Glutamatergic neuron (in vitro differentiated cells): ENCODE measurements at places on chromosomes 12 and 14. TPM values are rescaled to one million over a fixed set of nuclear protein-coding genes. Genes with fewer than 3 reads are reported as not detected.

GRCh38 chr12:47773062-47773857, at the start of gene SLC48A1:
TSS of gene SLC48A1 (plus strand) at chr12:47773238. CDS start at chr12:47773305, 67 bp downstream.
- peaks cover 7% of the 10 kb centered on the region for H3K4me1 ChIP-seq
- peak; percentile 88 for DNase-seq
- peak within 1 kb of the TSS; percentile 83 for H3K27ac ChIP-seq

DNA sequence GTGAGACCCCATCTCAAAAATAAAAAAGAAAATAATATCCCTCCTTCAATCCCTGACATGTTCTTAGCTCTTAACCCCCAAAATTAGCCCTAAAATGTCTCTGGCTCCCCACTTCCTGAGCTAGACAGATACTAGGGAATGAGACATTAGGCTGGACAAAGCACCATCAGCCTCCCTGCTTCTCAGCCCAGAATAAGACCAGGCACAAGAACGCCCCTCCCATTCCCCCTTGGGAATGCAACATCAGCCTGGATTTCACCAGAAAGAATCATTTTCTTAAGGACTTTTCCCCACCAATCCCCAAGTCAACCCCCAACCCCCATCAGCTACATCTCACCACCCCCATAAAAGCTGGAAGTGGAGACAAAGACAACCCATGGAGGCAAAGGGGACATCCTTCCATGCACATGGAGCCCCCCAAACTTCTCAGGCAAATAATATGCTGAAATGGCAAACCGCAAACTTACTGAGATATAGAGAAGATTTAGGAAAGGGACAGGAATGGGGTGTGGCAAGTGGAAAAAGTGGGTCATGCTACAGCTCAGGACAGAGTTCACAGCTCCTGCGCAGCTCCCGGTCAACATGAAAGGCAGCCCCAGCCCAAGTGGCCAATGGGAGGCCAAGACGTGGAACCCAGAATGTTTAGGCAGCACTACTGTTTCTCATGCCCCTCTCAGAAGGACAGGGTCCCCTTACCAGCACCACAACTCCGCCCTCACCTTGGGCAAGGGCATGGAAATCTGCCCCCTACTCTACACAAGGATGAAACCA, 2.7 kb downstream of the CHD4 start:
- H3K27me3 ChIP-seq: peaks cover 25% of the 10 kb centered on the region
- H3K4me1 ChIP-seq: peaks cover 35% of the 10 kb centered on the region
- H3K36me3 ChIP-seq: peaks cover 18% of the 10 kb centered on the region

GRCh38 chr12:116818341-116818856, 62.8 kb downstream of the HRK start:
- H3K36me3 ChIP-seq: no peaks in the 10 kb centered on the region
- H3K4me3 ChIP-seq: peak overlapping the region; percentile 97
- peaks cover 13% of the 10 kb centered on the region for H3K4me1 ChIP-seq

GRCh38 chr14:96960598-96961116, 163.5 kb downstream of the VRK1 start:
- no peak for DNase-seq
- H3K36me3 ChIP-seq: peaks cover 4% of the 10 kb centered on the region
- peaks cover 3% of the 10 kb centered on the region for H3K27me3 ChIP-seq
- H3K4me1 ChIP-seq: no peaks in the 10 kb centered on the region

DNA sequence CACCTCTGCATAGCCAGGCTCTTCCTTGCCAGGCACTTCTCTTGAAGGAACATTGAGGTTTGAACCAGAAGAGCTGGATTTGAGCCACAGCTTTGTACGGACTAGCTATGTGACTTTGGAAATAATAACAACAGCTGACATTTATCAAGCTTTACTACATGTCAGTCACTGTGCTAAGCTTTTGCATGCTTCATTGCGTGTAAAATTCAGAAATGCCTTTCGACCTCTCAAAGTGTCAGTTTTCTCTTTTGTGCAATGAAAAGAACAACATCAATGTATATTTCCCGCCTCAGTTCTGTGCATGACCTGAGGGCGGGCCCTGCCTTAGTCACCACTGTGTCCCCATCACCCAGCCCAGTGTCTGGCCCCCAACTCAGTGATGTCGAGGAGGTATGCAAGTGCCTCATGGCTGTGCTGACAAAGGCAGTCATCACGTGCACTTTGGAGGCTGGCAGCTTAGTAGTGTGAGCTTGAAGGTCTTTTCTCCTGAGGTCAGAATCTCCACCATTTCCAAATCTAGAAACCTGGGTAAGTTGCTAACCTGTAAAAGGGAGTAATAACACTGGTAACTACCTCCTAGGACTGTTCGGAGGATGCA, 17.9 kb upstream of the AQP2 start:
- no peak overlapping the region for H3K27ac ChIP-seq
- H3K4me1 ChIP-seq: peaks cover 3% of the 10 kb centered on the region
- H3K27me3 ChIP-seq: peaks cover 2% of the 10 kb centered on the region
- H3K4me3 ChIP-seq: no peak overlapping the region
- peaks cover 8% of the 10 kb centered on the region for H3K36me3 ChIP-seq
- no peak for DNase-seq

DNA sequence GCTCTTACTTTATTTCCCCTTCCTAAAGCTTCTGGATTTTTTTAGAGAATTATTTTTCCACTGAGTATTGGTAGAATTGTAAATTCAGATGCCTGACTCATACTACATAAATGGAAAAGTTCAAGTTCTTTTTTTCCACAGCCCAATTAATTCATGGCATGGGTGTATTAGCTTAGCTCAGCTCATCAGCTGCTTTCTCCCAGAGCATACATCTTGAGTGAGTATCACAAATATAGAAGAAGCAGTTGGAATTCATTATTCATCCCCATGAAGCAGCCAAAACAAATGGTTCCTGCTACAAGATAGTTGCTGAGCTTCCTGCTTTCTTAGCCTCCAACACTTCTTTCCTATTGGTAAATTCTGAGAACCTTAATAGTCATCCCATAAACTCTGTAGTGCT, 105.1 kb downstream of the C12orf50 start:
- DNase-seq: no peak
- no peak overlapping the region for H3K4me3 ChIP-seq
- peaks cover 10% of the 10 kb centered on the region for H3K4me1 ChIP-seq
- no peak overlapping the region for H3K27ac ChIP-seq
- no peaks in the 10 kb centered on the region for H3K36me3 ChIP-seq
- no peaks in the 10 kb centered on the region for H3K27me3 ChIP-seq

DNA sequence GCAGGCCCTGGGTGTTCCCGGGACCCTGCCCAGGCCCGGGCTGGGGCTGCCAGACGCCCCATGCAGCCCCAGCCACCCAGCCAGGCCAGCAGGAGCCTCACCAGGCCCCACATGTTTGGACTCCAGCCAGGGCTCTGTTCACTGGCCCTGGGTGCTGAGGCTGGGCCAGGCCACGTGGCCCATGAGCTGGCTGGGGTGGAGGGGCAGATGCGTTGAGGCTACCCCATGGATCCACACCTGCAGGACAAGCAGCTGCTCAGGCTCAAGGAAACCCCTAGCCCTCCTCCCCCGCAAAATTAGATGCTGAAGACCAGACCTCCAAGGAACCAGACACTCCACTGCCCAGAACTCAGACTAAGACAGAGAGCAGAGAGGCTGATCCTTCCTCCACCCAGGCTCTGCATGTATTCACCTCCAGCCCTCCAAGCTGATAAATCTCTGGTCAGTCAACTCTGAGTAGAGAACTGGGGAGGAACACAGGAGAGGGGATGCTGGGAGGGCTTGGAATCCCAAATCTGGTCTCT, 1.6 kb downstream of the CDH24 start:
- H3K4me1 ChIP-seq: peaks cover 42% of the 10 kb centered on the region
- H3K36me3 ChIP-seq: no peaks in the 10 kb centered on the region
- H3K27me3 ChIP-seq: peaks cover 16% of the 10 kb centered on the region
- no peak for DNase-seq
- peak overlapping the region; percentile 94 for H3K4me3 ChIP-seq

GRCh38 chr14:79608446-79608845, 602.9 kb downstream of the DIO2 start:
- H3K4me3 ChIP-seq: no peak overlapping the region
- no peak overlapping the region for H3K27ac ChIP-seq
- no peaks in the 10 kb centered on the region for H3K27me3 ChIP-seq
- no peaks in the 10 kb centered on the region for H3K36me3 ChIP-seq
- DNase-seq: no peak
- no peaks in the 10 kb centered on the region for H3K4me1 ChIP-seq

- peaks cover 6% of the 10 kb centered on the region for H3K36me3 ChIP-seq
- no peak for DNase-seq
- H3K27ac ChIP-seq: no peak overlapping the region
- H3K4me3 ChIP-seq: no peak overlapping the region
These were observed 70.8 kb downstream of the KCNA5 start for GRCh38 chr12:5114436-5114835.

GRCh38 chr12:109197327-109197726, 80.9 kb downstream of the ACACB start:
- no peaks in the 10 kb centered on the region for H3K4me1 ChIP-seq
- H3K27ac ChIP-seq: no peak overlapping the region
- H3K4me3 ChIP-seq: no peak overlapping the region
- H3K36me3 ChIP-seq: no peaks in the 10 kb centered on the region
- H3K27me3 ChIP-seq: no peaks in the 10 kb centered on the region

GRCh38 chr12:52195065-52195730, 3.4 kb upstream of the KRT80 start:
- no peaks in the 10 kb centered on the region for H3K36me3 ChIP-seq
- peaks cover 14% of the 10 kb centered on the region for H3K27me3 ChIP-seq
- H3K4me1 ChIP-seq: no peaks in the 10 kb centered on the region
- H3K27ac ChIP-seq: no peak overlapping the region
- DNase-seq: no peak

TAMALIN gene
- total RNA-seq: 31.3 TPM

ZNF384 gene
- 83.2 TPM for total RNA-seq

RGS6 gene
- 1.2 TPM for total RNA-seq

ESRRB gene
- 1.7 TPM for total RNA-seq
